ENCODE measurements at places on chromosomes 5 and 9.
A peak's percentile ranks its signal among the peaks of the same experiment; 100 is the strongest.

DNA sequence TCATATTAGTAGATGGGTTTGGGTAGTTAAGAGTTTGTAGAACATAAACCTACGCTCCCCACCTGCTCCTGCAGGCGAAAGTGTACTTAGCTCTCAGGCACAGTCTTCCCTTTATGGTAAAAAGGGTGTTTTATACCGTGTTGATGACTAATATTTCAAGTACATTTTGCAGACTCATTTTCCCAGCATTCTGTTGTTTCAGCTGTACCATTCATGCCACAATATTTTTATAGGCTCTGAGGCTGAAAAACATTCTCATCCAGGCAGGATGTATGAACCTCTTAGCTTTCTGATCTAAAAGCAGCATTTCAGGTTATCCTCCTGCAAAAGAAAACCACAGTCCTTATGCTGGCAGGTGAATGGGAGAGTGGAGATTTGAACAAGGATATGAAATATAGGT lies 231.4 kb downstream of the NR2F1-AS1 start:
- no peak for DNase-seq

GRCh38 chr5:100828898-100829356 lies 74.2 kb downstream of the ST8SIA4 start:
- DNase-seq, result no peak

DNA sequence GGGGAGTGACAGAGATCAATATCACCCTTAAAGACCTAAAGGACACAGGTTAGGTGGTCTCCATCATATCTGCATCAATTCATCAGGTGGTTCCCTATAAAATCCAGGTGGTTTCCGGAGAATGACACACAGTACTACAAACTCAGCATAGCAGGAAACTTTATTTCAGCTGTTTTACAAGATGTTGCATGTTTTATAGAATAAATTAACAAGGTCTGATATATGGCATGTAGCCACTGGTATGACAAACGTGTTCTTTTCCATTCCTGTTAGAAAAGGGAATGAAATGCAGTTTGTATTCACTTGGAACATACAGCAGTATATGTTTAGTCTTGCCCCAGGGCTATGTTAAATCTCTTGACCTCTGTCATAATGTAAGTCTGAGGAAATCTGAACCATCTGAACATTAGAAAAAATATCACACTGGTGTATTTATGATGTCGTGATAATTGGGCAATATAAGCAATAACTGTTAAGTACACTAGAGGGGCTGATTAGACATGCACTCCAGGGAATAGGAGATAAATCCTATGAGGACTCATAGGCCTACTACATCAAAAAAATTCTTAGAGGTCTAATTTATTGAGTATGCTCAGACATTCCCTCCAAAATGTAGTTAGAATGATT lies 42.2 kb upstream of the TNFSF8 start:
- DNase-seq, result no peak

DNA sequence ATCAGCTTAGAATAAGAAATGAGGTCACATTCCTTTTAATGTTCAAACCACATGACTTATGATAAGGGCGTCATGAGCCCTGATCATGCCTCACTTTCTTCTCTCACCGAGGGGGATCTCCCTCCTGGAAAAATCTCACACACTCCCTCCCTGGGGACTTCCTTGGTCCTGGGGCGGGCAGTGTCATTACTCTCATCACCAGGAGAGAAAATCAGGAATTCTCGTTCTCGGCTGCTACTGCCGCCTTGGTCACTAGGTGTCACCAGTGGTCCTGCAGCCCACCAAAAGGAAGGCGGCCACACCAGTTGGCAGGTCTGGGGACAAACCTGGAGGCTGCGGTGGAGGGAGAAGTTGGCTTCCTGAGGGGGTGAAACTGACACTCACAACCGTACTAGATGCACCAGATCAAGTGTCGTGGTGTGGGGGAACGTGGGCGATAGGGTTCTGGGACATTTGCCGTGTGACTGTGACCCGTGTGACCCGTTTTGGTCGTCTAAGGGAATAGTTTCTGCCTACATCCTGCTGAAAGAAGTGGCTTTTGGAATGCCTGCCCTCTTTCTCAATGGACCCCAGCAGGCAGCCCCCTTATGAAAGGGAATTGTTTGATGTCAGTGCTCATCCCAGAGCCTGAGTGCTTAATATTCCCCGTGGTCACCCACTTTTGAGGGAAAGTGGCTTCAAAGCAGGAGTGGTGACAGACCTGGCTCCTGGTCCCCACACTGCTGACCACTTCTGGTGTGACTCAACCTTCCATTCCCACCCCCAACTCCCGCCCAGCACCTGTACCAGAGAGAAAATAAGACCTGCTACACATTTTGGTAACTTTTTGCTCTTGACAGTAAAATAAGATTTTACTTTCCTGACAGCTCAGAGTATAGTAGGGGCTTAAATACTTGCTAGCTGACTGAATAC lies 63.2 kb downstream of the ACER2 start:
- no peak for DNase-seq

DNA sequence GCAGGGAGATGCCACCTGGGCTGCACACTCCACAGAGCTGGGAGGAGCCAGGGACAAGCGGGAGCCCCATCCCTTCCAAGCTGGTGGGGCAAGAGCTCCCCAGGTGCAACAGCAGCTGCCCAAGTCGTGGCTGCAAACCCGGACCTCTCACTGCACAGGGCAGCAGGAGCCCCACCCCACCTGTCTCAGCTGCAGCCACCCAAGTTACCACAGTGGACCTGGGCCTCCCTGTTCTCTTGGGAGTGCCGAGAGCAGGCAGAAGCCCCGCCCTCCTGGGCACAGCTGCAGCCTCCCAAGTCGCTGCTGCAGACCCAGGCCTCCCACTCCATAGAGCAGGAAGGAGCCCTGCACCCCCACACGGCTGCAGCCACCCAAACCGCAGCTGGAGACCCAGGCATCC lies 374.1 kb upstream of the ACO1 start:
- DNase-seq, result no peak

- DNase-seq, result no peak
Measured at GRCh38 chr5:131381021-131381420, 117.2 kb downstream of the CDC42SE2 start.

GRCh38 chr9:114382699-114383520 lies 4.9 kb downstream of the AKNA start:
- DNase-seq, result no peak

DNA sequence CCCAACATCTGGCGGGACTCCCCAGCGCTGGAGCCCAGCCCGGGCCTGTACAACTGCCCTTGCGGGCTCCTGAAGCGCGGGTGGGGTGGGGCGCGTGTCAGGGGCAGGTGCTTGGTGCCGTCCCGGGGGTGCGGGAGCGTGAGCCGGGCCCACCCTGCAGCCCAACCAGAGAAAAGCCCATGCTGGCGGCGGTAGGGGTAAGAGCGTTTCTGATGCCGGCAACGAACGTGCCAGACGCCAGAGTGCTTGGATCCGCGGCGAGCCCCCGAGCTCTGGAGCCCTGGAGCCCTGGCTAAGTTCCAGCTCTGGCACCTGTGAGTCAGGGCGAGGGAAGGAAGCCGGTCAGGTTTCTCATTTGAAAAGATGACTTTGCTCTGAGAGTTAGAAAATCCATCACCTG lies 58.0 kb downstream of the ZNF510 start:
- DNase-seq, result peak; percentile 77

DNA sequence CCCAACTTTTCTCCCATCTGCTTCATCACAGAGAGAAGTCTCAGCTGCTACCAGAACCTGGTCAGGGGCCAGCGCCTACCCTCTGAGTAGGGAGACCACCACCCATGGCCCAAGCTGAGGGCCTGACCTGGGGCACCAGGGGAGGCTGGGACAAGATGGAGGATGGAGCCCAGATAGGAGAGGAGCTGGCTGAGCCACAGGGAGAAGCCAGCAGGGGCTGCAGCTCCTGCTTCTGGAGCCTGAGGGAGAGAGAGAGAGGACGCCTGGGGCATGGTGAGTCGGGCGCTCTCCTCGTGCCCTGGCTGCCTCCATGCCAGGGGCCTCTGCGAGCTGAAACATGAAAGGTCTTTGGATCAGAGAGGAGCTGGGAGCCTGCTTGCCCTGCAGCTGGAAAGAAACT lies 1.4 kb upstream of the FOXI1 start:
- DNase-seq, result no peak

DNA sequence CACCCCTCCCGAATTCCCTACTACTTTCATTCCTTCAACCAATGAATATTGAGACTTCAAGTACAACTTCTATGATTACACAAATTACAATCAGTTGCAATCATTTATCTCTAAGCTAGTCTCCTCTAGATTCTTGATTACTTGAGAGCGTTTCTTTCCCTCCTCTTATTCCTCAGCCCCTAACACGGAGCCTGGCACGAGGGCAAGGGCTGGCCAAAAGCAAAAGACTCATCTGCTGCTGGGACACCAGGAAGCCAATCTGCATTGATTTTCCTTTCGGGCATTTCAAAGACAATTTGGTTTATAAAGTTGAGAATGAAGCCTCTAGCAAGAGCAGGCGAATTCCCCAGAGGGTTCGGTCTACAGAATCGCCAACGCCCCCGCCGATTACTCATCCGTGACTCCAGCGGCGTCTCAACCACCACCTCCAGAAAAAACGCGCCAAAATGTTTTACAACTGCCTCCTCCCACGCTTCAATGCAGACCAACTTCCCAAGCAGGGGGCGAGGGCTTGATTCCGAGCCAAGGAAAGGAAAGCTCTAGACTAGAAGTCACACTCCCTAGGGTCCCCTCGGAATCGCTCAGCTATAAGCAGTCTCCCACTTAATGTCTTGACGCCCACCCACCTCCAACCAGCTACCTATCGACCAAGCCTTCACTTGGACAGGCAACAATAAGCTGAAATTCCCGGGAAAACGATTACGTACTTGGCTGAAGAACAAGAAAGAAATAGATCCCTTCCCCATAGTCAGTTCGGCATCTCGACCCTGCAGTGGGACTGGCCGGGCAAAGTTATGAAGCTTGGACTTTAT lies 1.5 kb downstream of the PCSK1 start:
- no peak for DNase-seq

- DNase-seq, result no peak
Measured at GRCh38 chr9:131366761-131367401, 27.0 kb upstream of the PRRC2B start.

DNA sequence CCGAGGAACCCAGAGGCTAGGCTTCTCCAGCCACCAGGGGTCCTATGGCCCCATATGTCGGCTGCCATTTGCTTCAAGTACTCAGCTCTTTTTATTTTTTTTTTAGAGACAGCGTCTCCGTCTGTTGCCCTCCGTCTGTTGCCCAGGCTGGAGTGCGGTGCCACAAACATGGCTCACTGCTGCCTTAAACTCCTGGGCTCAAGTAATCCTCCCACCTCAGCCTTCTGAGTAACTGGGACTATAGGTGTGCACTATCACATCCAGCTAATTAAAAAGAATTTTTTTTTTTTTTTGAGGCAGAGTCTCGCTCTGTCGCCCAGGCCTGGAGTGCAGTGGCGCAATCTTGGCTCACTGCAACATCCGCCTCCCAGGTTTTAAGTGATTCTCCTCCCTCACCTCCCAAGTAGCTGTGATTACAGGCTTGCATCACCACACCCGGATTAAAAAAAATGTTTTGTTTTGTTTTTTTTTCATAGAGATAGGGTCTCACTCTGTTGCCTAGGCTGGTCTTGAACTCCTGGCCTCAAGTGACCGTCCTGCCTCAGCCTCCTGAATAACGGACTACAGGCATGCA lies 8.9 kb downstream of the CERCAM start:
- no peak for DNase-seq

GRCh38 chr5:178630951-178631350 lies 4.1 kb upstream of the CLK4 start:
- no peak for DNase-seq
